Stimulated activated CD4-positive, alpha-beta T cell treated with anti-CD3 and anti-CD28 coated beads, Interleukin-15, amount 100 ng/mL, for 24 hours (primary cell): ENCODE measurements at places on chromosomes 3 and 15.
A peak's percentile ranks its signal among the peaks of the same experiment; 100 is the strongest.

DNA sequence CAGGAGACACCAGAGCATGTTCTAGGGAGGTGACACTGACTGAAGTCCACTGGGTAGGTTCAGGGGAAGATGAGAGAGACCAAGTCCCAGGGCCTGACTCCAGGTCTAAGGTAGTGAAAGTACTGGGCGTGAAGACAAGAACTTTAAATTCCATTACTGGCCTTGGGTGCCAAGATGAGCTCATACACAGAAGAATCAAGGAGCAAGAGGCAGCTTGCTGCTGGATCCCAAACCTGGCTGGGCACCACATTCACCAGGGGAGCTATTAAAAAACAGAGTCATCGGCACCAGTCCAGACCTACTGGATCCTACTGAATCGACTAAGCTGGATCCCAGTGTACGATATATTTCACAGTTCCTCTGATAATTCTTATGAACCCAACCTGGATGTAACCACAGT lies 42.1 kb upstream of the ATG7 start:
- DNase-seq: no peak

GRCh38 chr3:46214751-46215352 lies 6.7 kb upstream of the CCR1 start:
- DNase-seq: peak; percentile 21

DNA sequence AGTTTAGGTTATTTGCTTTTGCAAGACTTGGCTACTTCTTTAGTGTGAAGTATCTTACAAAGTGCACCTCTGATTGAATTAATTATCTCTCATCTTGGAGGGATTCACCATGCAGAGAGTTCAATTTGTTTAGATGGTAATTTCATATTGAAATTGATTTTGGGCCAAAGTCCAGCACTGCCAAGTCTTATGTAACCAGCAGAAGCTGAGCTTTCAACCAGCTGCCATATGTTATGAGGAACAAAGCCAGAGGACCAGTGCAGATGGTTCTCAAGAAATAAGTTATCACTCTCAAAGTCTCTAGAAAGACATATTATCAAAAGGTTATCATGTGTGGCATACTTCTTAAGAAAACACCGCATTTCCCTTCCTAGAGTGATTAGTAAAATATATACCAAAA lies 29.0 kb downstream of the ABHD6 start:
- DNase-seq: no peak

GRCh38 chr15:94335616-94336015 lies 104.3 kb downstream of the MCTP2 start:
- no peak for DNase-seq

DNA sequence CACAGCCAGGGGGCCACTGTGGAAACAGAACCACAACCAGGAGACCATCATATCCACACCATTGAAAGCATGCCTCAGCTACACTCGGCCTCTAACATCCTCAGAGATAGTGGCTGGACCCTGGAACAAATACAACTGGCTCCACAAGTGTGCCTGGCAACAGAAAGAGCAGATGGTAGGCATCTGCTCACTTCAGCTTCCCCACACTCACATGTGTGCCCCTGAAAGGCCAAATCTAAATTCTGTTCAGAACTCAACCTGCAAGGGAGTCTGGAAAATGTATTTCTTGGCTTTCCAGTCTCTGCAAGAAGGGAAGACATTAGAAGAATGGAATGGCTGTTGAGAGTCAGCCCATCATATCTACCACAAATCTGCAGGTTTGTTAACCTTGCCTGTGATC lies 54.7 kb upstream of the CTNNB1 start:
- no peak for DNase-seq

- no peak for DNase-seq
Observed at GRCh38 chr3:60755094-60755493, 496.2 kb downstream of the FHIT start.

DNA sequence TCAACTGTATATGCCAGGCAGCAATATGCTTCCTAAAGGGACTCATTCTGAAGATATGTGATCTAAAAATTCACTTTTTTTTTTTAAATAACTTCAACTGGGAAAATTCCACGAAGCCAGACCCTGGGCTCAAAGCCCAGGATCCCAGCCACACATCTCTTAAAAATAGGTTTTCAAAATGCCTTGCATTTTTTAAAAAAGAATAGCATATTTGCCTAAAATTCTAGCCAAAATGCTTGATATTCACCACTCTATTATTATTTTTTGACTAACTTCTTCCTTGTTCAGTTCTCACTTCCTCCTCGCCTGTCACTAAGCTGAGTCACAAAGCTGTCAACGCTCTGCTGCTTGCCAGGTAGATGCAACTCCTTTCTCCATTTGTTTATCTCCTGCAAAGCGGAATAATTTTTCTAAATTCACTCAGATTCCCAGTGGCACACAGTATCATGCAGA lies 28.0 kb upstream of the VGLL4 start:
- DNase-seq: no peak

GRCh38 chr3:190581041-190581541 lies 67.2 kb downstream of the IL1RAP start:
- no peak for DNase-seq

- DNase-seq: no peak
Observed at GRCh38 chr3:733313-733712, 359.5 kb upstream of the CNTN6 start.

- DNase-seq: no peak
Observed at GRCh38 chr3:155064920-155065319, 15.2 kb upstream of the MME start.

- no peak for DNase-seq
Observed at GRCh38 chr3:23751212-23751723, 54.5 kb upstream of the UBE2E1 start.

DNA sequence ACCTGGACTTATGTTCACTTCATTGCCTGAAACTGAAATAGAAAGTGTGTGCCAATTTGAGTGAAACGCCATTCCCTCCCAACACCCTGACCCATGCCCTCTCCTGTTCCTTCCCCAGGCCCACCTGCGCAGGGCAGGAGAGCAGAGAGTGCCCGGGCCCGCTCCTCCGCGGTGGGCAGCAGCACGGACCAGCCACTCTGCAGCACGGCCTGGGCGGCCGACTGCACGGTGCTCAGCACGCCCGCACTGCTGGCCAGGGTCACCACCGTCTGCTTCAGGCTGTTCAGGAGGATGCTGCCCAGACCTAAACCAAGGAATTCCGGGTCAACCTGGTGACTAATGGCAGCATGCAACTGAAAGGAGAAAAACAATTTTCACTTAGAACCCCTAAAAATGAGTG lies 66.0 kb downstream of the HERC2 start:
- no peak for DNase-seq

DNA sequence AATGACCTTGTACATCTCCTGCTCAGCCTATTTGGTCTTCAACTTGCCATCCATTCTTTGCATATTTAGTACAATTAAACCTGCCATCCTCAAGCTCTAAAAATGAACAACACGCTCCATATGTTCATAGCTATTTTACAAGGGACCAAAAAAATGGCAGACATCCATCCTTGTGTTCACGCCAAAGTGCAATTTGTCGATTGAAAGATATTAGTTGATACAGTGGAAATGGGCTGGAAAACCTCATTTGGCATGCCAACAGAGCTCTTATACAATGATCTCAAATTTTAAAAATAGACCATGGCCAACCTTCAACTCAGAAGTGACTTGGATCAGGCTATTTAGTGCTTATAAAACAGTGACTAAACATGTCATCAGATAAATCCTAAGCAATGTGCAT lies 413.6 kb upstream of the ARL6 start:
- no peak for DNase-seq

GRCh38 chr3:111728566-111728935 lies 130.5 kb upstream of the PHLDB2 start:
- no peak for DNase-seq

DNA sequence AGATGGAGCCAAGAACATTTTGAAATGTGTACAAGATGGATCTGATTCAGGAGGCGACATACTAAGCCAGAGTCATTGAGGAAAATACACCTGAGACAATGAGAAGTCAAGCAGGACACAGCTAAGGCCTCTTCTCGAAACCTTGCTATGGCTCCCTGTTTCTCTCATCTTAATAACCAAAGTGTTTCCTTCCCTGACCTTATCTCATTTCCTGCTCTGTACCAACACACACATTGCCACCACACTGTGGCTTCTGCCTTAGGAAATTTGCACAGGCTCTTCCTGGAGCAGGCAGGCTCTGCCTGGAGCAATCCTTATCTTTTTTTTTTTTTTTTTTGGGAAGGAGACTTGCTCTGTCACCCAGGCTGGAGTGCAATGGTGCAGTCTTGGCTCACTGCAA lies 36.6 kb downstream of the OXSM start:
- no peak for DNase-seq

GRCh38 chr3:167125612-167126407 lies 254.3 kb downstream of the ZBBX start:
- DNase-seq: no peak

GRCh38 chr15:94467034-94467433 lies 235.7 kb downstream of the MCTP2 start:
- DNase-seq: no peak

GRCh38 chr15:80107204-80107603 lies 45.6 kb upstream of the FAH start:
- DNase-seq: no peak

DNA sequence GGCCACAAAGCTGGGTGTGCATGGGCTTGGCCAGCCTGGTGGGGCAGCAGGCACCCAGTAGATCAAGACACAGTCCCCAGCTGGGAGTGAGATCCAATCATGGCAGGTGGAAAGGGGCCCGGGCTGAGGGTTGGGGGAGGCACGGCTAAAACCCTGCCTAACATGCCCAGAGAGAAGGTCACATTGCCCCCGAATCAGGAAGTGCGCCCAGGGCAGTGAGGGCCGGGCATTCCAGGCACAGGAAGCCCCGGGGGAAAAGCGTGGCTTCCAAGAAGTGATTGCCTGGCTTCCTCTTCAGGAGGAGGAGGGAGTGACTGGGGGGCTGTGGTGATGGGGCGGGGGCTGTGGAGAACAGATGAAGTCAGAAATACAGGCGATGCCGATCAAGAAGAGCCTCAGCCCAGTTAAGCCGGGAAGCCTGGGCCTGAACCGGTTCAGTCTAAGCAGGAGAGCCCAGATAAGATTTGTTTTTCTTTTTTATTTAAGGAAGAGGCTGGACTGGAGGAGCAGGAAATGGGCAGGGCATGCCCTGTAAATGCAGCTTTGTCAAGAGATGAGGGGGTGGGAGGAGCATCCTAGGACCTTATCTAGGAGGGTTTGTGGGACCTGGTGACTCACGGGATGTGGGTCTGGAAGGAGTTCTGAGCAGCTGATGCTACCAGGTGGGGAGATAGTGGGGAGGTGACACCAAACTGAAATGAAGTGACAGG lies 83.9 kb downstream of the CHSY1 start:
- DNase-seq: peak; percentile 87

DNA sequence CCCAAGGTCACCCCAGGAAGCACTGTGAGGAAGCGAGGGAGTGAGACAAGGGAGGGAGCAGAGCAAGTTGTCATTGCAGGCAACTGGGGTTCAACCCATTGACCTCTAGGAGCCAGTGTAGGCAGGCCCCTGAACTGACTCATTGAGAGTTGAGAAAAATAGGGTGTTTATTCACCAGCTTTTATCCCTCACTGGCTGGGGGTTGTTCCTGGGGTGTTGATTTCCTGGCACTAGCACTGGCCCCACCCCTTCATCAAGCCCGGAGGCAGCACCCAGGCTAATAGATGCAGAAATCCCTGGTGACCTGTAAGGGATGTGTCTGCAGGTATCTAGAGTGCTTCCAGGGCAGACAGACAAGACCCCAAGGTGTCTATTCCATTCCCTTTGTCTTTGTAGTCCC lies 183.9 kb downstream of the ARRDC4 start:
- DNase-seq: no peak

DNA sequence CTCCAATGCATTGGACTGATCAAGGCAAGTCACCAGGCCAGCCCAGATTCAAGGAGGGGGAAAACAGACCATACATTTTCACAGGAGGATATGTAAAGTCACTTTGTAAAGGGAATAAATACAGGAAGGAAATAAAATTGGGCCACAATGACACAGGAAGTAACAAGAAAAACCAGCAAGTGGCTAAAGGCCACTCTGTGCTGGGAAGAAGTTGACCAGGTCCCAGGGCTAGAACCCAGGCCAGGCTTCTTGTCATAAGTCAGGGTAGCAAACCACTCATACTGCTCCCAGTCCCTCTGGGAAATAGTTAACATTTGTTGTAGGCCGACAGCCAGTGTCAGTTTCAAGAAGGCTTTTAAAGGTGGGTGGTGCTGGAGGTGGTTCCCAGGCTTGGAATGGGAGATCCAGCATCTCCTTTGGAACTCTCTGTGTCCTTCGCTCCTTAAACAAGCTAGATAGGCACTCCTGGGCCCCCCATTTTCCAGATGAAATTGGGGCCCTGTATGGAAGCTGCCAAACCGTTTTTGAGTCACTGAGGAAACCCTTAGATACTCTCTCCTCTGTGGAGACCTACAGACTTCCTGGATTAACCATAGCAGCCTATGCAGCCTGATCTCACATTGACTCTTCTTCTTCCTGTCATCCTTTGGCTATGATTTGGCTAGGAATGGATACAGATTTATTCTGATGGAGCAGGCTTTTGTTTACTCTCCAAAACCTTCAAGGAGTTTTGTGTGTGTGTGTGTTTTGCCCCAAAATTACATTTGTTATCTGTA lies 14.7 kb upstream of the EDC3 start:
- DNase-seq: no peak

DNA sequence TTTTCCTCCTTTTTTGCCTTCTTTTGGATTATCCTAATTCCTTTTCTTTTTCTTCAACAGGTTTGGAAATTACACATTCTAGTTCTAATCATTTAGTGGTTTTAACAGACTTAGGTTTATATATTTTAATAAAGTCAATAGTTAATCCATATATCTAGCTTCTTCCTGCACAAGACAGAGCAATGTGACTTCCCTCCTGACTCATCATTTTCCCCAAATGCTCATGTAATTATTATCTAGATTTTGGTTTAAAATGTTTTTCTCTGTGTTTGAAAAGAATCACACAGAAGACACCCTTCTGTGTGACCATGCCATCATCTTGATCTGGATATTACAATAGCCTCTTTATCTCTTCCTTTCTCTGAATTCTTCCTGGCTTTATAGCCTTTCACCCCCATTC lies 28.6 kb upstream of the SSR3 start:
- no peak for DNase-seq

DNA sequence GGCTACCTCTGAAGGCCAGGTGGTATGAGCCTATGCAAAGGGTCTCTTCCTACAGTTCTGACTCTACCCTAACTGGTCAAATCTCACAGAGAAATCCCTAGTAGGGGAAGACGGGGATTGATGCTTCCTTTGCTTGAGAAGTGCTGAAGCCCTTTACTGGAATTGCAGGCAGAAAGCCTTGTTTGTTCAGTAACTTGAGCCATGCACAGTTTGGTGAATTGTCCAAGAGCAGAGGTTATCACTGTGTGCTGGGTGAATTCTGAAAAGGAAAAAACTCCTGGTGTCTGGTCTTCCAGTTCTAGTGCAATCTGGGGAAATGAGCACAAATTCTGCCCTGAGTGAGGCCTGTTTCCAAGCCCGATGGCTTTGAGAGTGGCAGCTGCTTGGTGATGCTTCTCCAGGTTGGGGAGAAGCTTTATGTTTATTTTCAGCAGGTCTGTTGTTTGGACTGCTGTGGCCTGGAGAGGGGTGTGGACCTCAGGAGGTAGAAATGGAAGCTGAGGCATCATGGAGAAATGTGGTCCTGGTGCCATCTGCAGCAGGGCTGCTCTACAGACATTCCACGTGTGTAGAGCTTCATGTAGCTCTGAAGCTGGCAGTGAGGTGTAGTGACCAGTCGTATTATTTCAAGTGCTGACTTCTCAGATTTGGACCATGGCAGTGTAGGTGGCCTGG lies 60.9 kb downstream of the ARNT2 start:
- no peak for DNase-seq

- no peak for DNase-seq
Observed at GRCh38 chr3:64717872-64718613, 30.2 kb upstream of the ADAMTS9 start.

GRCh38 chr3:7062714-7063113 lies 201.8 kb downstream of the GRM7 start:
- no peak for DNase-seq

GRCh38 chr3:38129058-38129457 lies 7.9 kb downstream of the ACAA1 start:
- no peak for DNase-seq
